ENCODE measurements at places on chromosomes 1 and 21.

DNA sequence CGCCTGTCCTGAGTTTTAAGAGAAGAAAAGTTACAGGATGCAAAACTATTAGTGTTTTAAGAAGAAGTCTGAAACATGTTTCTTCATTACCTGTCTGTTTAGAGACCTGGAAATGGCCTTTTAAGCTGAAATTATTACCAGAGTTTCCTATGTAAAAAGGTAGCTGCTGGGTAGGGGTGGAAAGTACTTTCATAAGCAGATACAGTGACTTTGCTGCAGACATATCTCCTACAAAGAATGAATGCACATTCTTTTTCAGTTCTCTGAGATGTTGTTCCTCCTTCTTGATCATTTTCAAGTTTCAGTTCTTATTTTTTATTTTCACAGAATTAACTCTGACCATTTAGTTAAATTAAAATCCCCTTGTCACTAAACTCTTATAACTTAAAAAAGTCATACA lies 1329.6 kb downstream of the KCNT2 start:
- no peak for DNase-seq

GRCh38 chr1:203153989-203154821 lies 21.4 kb downstream of the MYBPH start:
- no peak for DNase-seq

- no peak for DNase-seq
Observed at GRCh38 chr1:3326516-3327388, 127.7 kb upstream of the ARHGEF16 start.

- no peak for DNase-seq
Observed at GRCh38 chr1:3593334-3593733, 18.0 kb downstream of the MEGF6 start.

GRCh38 chr1:196143602-196144342 lies 464.5 kb downstream of the KCNT2 start:
- DNase-seq: no peak

- DNase-seq: peak; percentile 84
Observed at GRCh38 chr1:80251591-80251990, 1245.1 kb upstream of the ADGRL4 start.

DNA sequence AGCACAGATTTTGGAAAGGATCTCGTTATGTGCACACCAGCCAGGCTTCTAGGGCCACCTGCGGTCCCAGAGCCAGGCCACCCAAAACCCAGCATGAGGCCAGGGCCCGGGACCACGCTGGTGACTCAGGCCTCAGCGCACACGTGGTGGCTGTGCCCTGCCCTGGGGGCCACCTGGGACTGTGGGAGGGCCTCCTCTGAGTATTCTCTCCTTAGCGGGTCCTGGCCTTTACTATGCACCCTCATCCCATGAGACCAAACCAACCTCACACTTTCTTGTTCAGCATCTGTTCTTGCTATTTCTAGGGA lies 9.9 kb downstream of the WNT9A start:
- no peak for DNase-seq

- no peak for DNase-seq
Observed at GRCh38 chr1:157274698-157275534, 136.7 kb upstream of the ETV3 start.

DNA sequence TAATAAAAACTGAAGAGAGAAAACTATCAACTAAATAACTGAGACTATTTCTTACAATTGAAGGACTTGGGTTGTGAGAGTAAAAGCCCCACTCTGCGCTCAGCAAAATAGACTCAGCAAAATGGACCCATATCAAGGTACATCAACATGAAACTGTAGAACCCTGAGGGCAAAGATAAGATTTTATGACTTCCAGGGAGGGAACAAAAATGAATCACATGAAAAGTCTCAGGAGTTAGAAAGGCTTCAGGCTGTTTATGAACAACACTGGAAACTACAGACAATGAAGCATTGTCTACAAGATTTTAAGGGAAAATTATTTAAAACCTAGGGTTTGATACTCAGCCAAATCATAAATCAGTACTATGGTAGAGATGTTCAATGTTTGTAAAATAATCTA lies 434.3 kb downstream of the PTPRC start:
- DNase-seq: no peak

DNA sequence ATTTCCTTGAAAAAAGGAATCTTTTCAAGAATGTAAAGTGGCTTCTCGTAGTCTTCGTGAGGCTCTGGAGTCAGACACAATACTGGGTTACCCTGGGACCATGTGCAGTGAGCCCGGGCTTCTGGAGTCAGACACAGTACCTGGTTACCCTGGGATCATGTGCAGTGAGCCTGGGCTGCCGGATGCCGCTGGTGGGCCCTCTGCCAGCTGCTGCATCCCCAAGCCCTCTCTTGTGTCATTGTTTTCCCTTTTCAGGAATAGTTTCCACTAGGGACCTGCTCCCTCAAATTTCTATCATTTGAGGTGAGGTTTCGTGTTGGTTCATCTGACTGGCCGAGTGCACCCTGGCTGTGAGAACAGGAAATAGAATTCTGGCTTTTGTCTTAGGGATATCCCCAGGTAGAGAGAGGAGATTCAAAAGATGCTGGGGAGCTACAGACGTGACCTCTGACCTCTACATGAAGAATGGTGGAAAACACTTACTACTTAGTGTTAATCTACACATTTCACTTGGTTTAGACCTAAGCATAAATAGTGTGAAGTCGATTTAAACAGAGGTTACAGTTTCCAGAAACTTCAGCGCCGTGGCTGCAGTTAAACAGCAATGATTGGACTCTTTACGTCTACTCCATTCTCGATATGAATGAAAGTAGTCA lies 10.6 kb downstream of the ADARB1 start:
- no peak for DNase-seq

DNA sequence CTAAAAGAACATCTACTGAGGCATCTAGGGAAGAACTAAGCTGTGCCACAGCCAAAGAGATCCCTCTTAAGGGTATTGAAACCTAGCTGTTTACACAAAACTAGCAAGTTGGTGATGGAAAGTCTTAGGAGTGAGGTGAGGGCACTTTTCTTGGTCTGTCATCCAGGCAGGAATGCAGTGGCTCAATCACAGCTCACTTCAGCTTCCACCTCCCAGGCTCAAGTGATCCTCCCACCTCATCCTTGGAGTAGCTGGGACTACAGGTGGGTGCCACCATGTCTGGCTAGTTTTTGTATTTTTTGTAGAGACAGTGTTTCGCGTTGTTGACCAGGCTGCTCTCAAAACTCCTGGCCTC lies 2.4 kb downstream of the PLEKHO1 start:
- no peak for DNase-seq

DNA sequence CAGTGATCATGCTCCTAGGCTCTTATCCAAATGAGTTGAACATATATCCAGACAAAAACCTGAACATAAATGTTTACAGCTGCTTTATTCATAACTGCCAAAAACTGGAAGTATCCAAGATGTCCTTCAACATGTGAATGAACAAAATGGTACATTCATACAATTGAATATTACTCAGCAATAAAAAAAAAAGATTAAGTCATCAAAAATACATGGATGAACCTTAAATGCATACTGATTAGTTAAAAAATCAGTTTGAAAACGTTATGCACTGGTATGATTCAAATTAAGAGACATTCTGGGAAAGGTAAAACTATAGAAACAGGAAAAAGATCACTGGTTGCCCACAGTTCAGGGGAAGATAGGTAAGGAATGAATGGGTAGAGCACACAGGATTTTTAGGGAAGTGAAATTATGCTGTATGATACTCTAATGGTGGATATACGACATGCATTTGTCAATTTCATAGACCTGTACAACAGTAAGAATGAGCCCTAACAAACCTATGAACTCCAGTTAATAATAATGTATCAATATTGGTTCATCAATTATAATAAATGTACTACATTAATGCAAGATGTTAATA lies 3.1 kb downstream of the LRRC40 start:
- no peak for DNase-seq

- no peak for DNase-seq
Observed at GRCh38 chr21:28345934-28346333, 646.7 kb downstream of the LTN1 start.

- no peak for DNase-seq
Observed at GRCh38 chr1:101253976-101254674, 17.3 kb downstream of the S1PR1 start.

DNA sequence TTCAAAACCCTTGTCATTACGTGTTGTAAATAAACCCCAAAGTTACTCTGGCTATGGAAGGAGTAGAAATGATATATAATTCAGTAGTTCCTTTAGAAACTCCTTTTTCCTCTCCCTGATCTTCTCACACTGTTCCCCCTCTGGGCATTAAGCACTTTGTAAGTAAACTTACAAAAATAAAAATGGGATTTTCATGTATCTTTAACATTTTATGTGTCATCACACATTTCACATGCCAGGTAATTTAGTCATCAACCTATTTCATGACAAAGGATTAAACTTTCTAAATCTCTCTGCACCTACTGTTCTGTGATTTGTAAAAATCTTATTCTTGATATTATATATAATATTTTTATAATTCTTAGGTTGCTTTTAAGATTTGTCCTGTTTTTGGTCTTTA lies 176.9 kb downstream of the NEK7 start:
- no peak for DNase-seq

DNA sequence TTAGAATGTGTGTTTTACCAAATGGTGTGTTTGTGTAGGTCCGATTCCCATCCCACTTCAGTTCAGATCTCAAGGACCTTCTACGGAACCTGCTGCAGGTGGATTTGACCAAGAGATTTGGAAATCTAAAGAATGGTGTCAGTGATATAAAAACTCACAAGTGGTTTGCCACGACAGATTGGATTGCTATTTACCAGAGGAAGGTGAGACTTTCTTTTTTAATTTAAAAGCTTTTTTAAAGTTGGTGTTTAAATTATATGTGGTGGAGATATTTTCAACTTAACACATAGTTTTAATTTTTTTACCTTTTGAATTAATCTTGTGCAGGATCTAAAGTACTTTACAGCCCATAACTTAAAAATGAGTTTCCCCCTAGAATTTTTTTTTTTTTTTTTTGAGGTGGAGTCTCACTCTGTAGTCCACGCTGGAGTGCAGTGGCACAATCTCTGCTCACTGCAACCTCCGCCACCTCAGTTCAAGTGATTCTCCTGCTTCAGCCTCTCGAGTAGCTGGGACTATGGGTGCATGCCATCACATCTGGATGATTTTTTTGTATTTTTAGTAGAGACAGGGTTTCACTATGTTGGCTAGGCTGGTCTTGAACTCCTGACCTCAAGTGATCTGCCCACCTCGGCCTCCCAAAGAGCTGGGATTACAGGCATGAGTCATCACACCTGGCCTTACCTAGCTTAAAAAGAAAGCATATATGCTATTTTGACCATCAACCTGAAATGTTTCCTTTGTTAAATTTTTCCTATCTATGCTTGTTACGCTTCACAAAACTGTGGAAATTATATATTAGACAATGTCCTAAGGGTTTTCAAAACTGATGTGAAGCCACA lies 70.3 kb downstream of the PRKACB start:
- DNase-seq: no peak

GRCh38 chr1:151997284-151997570 lies 3.6 kb upstream of the S100A10 start:
- DNase-seq: no peak

GRCh38 chr1:205595861-205596260 lies 36.0 kb downstream of the ELK4 start:
- DNase-seq: no peak

- DNase-seq: peak; percentile 89
Observed at GRCh38 chr1:20786253-20787028, 666 bp downstream of the HP1BP3 start.

DNA sequence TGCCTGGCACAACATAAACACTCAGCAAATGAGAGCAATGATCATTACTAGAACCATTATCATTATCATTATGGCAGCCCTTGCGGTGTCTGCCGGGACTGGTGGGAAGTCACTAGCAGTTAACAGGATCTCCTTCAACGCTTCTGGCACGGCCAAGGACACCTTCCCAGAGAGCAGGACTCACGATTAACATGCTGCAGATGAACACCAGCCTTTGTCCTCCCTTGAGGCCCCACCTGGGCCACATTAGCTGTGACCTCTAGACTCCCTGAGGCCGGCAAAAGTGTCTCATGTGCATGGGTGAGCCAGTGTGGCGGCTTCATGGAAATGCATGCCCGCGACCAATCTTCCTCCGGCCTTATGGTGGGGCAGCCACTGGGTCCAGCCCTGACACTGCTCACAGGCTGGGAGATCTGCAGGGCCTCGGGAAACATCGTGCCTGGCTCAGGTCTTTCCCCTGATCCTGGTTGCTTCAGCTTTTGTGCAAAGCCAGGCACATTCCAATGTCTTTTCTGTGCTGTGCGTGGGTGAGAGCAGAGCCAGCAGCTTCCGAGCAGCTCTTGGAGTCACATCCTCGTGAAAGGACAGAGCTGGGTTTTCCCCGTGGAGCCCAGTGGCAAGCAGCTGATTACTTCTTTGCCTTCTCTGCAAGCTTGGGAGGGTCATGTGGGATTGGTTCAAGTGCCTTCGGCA lies 107.3 kb downstream of the HMGB4 start:
- no peak for DNase-seq
